ENCODE measurements at places on chromosomes 7 and 10. TPM values are rescaled to one million over a fixed set of nuclear protein-coding genes. Genes with fewer than 3 reads are reported as not detected.

GRCh38 chr10:128927497-128928161, 539.4 kb upstream of the MGMT start:
- no peak for DNase-seq

GRCh38 chr10:59779756-59780533, 26.7 kb upstream of the MRLN start:
- no peak for DNase-seq

- DNase-seq: no peak
Observed at GRCh38 chr10:55476129-55476528, 675.1 kb upstream of the PCDH15 start.

- DNase-seq: no peak
Observed at GRCh38 chr7:154841731-154842331, 161.1 kb downstream of the PAXIP1 start.

- DNase-seq: no peak
Observed at GRCh38 chr7:159094919-159095915, 49.5 kb downstream of the VIPR2 start.

GRCh38 chr7:16402940-16403339, 18.4 kb downstream of the CRPPA start:
- DNase-seq: no peak

Gene PLCE1
- total RNA-seq: not detected

Gene RADIL
- total RNA-seq: not detected

Gene HOXA11
- not detected for total RNA-seq
